ENCODE measurements at places on chromosomes 4 and X. TPM values are rescaled to one million over a fixed set of nuclear protein-coding genes. Genes with fewer than 3 reads are reported as not detected.

Gene HSFX3
- not detected for total RNA-seq

DNA sequence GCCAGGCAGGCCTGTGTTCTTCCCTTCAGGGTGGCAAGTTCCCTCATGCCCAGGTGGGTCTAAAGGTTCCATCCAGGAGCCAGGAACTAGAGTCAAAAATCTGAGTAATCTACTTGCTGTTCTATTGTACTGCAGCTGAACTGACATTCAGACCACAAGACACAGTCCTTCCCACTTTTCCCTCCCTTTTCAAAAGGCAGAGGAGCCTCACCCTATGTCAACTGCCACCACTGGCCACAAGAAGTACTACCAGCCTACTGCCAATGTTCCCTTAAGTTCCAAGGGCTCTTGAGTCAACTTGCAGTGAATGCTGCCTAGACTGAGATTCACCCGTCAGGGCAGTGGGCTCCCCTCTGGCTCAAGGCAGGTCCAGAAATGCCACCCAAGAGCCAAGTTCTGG is 133.5 kb downstream of the FAM47B start:
- DNase-seq = no peak

- DNase-seq = no peak
Measured at GRCh38 chrX:115437841-115438595, 123.0 kb upstream of the PLS3 start.

GRCh38 chr4:110610940-110611831 is 11.7 kb downstream of the PITX2 start:
- DNase-seq = no peak

- DNase-seq = peak; percentile 42
Measured at GRCh38 chr4:52037689-52038102, 403 bp downstream of the SGCB start.
